ENCODE measurements at places on chromosomes 11 and 22.
A peak's percentile ranks its signal among the peaks of the same experiment; 100 is the strongest.

- no peak for DNase-seq
Observed at GRCh38 chr22:35465109-35465701, 65.3 kb downstream of the MCM5 start.

GRCh38 chr11:3712274-3712673 is 41.1 kb upstream of the CHRNA10 start:
- no peak for DNase-seq

- DNase-seq: no peak
Observed at GRCh38 chr11:128346804-128347203, 240.6 kb downstream of the ETS1 start.

- no peak for DNase-seq
Observed at GRCh38 chr22:37619991-37620390, 11.4 kb downstream of the GGA1 start.

DNA sequence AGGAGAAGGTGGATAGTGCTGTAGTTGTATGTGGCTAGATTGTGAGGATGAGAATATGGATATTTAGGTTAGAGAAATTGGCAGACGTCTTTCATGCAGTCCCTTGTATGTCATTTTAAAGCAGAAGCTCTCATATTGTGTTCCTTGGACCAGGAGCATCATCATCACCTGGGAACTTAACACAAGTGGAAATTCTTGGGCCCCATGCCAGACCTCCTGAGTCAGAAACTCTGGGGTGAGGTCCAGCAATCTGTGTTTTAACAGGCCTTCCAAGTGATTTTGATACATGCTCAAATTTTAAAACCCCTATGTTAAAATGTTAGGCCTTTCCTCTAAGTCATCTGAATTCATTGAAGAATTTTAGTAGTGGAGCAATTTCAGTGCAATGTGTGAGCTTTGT is 34.8 kb downstream of the JHY start:
- no peak for DNase-seq

GRCh38 chr11:86559311-86559945 is 113.0 kb downstream of the ME3 start:
- no peak for DNase-seq

DNA sequence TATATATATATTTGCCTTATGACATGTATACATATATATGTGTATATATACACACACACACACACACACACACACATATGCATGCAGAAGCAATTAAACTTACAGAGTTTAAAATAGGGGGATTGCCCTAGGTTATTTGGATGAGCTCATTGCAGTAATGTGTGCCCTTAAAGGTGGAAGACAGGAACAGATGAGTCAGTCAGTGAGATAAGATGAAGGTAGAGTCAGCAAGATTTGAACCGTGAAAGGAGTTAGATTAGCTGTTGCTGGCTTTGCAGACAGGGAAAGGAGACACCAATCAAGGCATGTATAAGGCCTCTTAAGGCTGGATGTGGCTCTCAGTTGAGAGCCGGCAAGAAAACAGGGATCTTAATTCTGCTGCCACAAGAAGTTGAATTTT is 902.4 kb upstream of the RAG2 start:
- DNase-seq: no peak

DNA sequence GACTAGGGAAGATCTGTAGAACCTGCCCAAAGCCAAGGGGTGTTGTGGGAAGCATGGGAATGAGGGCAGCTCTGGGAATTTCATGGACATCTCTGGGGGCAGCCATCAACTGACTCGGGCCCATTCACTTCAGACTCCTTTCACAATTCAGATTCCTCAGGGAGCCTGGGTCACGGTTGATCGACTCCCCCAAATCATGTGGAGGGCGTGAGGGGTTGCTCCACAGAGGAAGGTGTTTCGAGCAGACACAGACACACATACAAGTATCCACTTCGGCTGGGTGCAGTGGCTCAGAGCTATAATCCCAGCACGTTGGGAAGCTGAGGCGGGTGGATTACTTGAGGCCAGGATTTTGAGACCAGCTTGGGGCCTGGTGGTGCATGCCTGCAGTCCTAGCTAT is 15.7 kb downstream of the STX3 start:
- DNase-seq: no peak

GRCh38 chr11:120909676-120910416 is 114.1 kb upstream of the TBCEL start:
- DNase-seq: no peak

DNA sequence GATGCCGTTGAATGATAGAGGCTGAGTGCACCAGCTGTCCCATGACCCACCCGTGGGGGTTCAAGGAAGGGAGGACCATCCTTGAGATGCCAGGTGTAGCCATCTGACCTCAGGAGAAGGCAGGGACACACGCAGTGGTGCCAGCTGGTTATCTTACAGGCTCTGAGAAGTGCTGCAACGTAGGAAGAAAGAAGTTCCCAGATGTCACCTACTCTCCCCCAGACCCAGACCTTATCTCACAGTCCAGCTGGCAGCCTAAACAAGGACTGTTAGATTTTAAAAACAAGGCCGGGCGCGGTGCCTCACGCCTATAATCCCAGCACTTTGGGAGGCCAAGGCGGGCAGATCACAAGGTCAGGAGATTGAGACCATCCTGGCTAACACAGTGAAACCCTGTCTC is 1307.6 kb downstream of the TBC1D22A start:
- DNase-seq: no peak

- no peak for DNase-seq
Observed at GRCh38 chr22:28952857-28953256, 69.5 kb downstream of the ZNRF3 start.

- DNase-seq: no peak
Observed at GRCh38 chr11:95739108-95739938, 50.3 kb downstream of the FAM76B start.

- no peak for DNase-seq
Observed at GRCh38 chr22:30253205-30253852, 6.8 kb upstream of the LIF start.

DNA sequence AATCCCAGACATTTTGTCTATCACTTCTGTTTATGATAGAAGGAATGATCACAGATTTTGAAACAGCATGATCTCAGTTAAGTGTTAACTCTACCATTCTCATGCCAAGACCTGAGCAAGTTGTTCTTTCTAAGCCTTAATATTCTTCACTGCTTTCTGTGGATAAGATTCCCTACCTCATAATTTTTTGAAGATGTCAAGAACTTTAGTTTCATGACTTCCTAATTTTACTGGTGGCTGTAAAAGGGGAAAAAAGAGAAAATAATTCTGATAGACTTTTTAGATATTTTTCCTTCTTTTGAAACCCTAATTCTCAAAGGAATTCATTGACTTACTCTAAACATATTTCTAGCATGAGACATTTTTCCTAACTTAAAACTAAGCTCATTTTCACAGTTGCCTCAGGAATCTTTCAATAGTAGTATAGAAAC is 520.0 kb upstream of the LUZP2 start:
- no peak for DNase-seq

DNA sequence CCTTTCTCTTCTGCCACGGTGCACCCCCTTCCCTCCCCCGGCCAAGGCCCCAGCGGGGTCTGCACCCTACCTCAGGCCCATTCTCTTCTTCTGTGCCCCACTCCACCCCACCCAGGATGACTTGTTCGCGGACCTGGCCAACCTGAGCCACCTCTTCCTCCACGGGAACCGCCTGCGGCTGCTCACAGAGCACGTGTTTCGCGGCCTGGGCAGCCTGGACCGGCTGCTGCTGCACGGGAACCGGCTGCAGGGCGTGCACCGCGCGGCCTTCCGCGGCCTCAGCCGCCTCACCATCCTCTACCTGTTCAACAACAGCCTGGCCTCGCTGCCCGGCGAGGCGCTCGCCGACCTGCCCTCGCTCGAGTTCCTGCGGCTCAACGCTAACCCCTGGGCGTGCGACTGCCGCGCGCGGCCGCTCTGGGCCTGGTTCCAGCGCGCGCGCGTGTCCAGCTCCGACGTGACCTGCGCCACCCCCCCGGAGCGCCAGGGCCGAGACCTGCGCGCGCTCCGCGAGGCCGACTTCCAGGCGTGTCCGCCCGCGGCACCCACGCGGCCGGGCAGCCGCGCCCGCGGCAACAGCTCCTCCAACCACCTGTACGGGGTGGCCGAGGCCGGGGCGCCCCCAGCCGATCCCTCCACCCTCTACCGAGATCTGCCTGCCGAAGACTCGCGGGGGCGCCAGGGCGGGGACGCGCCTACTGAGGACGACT is 15.9 kb downstream of the RTN4RL2 start:
- no peak for DNase-seq

DNA sequence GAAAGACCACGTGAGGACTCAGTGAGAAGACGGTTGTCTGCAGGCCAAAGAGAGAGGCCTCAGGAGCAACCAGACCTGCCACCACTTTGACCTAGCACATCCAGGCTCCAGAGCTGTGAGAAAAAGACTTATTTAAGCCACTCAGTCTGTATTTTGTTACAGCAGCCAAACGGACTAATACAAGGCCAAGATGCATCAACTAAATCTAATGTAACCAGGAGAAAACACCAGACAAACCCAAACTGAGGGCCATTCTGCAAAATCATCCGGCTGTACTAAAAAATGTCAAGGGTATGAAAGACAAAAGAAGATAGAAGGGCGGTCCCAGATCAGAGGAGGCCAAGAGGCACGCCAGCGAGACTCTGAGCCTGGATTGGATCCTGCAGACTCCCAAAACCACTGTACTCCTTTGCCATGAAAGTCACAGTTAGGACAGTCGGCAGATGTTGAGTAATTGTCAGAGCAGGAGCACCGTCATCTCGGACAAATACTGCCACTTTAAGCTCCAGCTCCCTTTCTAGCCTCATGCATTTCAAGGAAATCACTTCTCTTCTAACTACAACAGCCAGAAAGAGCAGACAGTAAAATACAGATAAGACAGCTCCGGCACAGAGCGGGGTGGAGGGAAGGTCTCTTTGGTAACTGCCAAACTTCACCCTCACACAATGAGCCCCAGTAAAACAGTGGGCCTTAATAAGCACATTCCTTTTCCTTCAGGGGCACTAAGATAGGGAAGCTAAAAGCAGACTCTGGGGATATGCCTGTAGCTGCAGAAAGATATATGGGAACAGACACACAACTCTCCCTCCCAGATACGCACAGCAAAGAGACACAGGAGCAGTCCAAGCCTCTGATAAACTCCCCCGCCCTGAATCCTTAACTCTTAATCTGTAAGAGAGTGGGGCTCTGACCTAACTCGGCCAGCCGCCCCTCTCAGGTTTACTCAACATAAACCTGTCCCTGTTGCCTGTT is 3.5 kb upstream of the ZP1 start:
- no peak for DNase-seq

GRCh38 chr11:79414041-79414440 is 26.8 kb downstream of the TENM4 start:
- no peak for DNase-seq

DNA sequence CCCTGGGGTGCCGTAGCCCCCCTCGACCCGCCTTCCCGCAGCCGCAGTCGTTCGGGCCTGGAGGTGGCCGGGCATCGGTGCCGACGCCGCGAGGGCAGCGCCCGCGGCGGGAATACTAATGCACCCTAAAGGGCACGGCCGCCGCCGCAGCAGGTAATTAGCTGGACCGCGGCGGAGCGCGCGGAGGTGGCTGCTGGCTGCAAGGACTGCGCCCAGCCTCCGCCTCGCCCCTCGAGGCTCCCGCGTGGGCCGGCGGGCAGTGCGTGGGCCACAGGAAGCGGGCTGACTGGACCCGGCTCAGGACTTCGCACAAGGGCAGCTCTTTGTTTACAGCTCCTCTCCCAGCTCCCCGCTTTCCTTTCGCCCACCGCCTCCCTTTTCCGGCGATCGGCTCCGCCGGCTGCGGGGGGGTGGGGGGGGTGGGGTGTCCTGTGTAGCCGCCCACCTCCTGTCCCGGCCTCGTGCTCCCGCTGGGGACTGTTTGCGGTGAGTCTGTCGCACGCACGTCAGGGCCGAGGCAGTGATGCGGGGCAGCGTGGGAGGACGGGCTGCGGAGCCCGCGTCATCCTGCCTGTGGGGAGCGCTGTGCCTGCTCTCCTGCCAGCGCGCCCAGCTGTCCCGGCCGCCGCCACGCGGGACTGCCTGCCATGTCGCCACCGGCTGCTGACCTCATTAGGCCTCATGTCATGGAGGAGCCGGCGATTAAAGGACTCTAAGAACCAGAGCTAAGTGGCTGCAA is 53.2 kb downstream of the GRIK4 start:
- DNase-seq: peak; percentile 27

- no peak for DNase-seq
Observed at GRCh38 chr11:133903056-133903455, 53.7 kb downstream of the IGSF9B start.

DNA sequence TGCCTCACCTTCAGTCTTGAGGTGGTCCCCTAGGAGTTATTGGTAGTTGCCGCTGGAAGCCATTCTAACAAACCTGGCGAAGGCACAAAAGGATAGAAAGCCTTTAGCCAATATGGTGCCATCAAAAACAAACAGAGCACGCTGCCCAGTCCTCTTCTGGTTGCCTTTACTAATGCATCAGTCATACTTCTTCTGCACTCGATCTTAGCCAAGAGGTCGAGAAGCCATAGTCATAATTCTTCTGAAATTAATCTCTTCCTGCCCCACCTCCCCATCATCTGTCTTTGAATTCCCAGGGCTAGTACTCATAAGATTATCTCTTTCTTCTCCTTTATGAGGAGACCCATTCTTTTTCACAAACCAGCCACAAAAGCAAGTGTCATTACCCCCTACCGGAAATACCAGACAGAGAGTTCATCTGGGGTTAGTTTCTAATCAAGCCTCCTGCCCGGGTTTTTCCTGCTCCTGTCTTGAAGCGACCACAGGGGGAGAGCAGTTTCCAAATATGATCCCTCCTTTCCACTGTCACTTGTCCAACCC is 21.4 kb upstream of the EHF start:
- DNase-seq: no peak

GRCh38 chr11:110295531-110296225 is 736 bp downstream of the RDX start:
- peak; percentile 10 for DNase-seq

GRCh38 chr11:113365895-113366294 is 21.7 kb upstream of the ANKK1 start:
- DNase-seq: no peak

DNA sequence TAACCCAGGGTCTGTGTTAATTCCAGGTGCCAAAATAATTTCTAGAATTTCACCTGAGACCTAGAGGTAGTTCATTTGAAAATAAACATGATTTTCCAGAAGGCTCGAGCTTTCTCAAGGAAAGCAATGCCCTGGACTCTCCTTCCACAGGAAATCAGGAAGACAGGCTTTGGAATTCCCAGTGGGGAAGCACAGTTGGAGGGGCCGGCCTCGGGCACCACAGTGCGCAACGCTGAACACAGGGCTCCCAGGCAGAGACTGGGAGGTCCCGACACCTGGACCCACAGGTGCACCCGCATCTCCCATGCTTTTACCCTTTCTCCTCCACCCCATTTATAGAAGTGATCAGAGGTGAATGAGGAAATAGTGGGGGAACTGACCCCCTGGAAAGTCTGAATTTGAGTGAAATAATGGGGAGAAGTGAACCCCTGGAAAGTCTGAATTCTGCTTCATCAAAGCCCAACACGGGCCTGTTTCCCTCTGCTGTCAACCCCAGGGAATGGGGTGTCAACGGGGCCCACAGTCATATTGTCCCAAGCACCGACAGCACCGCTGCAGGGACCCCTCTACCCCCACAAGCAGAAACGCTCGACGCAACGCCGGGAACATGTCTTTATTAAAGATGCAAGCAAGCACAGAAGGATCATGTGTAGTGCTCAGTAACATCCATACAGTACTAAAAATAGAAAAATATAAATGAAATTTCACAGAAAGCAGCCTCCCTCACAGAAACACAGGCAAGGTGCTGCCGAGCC is 12.0 kb upstream of the EFCAB6 start:
- DNase-seq: no peak

GRCh38 chr11:57126766-57127400 is 54.9 kb upstream of the LRRC55 start:
- DNase-seq: no peak

Measured in stimulated activated CD4-positive, alpha-beta T cell treated with anti-CD3 and anti-CD28 coated beads, Interleukin-15, amount 100 ng/mL, for 48 hours (primary cell).